ENCODE measurements at places on chromosomes 3 and 15.

- DNase-seq: peak; percentile 35
These were observed 285.1 kb downstream of the LPP start for GRCh38 chr3:188439080-188439479.

DNA sequence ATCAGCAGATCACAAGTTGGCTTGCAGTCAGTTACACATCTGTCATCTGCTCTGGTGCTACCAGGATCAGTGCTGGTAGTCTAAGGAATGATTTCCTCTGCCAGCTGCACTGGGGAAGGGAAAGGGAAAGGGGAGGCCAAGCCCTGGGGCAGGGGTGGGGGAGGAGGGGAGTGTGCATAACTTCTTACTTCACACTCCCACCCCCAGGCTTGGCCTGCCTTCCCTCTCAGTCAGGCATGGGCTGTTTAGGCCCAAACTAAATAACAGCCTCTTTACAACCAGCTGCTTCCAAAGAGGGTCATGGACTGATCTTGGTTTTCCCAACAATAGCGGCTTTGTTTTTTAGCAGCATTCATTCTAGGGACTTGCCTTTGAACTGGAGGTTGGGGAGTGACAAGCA is 86.1 kb upstream of the PSMD6 start:
- DNase-seq: no peak

DNA sequence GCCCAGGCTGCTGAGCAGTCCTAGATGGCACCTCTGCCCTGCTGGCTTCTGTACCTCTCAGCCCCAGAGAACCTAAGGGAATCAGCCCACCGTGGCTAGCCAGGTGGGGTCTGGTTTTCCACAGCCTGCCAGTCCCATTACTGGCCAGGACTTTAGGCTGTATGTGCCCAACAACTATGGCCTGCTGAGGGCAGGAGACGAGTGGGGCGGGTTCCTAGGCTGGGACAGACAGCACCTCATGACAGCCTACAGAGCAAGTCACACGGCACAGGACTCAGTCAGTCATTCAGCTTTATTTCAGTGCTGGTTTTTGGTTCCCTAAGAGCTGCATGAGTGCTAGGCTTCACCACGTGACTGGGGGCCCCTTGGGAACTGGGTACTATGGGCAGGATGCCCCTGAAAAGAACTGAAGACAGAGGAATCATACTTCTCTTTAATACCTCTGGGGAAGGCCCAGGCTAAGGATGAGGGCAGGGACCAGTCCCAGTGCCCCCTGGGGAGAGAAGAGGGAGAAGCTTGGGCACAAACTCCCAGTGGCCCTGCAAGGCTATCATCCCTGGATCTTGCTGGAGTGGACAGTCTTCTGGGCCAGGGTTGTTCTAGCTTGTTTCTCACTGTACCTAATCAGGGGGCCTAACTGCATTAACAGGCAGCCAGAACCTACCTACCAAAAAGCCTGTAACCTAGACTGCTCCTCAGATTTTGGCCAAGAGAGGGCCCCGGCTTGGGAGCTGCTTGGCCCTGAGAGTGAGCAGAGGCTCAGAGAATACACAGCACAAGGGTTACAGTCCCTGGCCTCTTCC is 14.8 kb downstream of the CLK3 start:
- DNase-seq: no peak

GRCh38 chr3:44223299-44223698 is 18.4 kb upstream of the TOPAZ1 start:
- DNase-seq: no peak

DNA sequence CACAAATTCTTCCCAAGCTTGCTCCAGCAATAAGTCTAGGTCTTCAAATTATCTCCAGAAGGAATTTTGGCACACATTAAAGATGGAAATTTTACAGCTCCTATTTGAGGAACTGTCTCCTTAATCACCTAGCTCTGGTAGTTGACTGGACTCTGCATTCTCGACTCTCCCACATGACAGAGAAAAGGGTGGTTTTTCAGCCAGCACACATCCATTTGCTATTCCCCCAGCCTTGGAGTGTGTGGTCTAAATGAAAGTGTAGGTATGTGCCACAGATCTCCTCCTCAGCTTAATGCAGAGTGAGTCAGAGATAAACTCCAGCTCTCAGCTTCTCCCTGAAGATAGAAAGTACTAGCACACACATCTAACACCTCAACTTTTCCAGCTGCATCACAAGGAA is 62.2 kb upstream of the ALCAM start:
- DNase-seq: no peak
